Thymus (tissue), 14 donors: ENCODE measurements at places on chromosomes 4 and X.

- DNase-seq: no peak
Observed at GRCh38 chr4:172758586-172759340, 409.8 kb upstream of the GALNT7 start.

DNA sequence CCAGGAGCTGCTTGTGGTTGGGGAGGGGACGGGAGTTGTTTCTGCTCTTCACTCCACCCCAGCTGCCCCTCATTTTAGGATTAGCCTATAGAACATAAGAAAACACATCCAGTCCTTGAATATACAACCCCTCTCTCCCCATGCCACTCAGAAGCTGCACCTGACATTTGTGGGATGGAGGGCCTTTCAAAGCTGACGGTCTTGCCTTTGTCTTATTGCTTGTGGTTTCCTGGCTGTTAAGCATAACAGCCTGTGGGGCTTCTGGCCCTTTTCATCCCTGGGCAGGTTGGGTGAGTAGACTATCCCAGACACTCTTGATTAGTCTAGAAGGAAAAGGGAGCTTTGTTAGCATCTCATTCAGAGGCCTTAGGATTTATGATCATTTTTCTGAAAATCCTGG is 407.6 kb upstream of the BOD1L1 start:
- DNase-seq: peak; percentile 13

DNA sequence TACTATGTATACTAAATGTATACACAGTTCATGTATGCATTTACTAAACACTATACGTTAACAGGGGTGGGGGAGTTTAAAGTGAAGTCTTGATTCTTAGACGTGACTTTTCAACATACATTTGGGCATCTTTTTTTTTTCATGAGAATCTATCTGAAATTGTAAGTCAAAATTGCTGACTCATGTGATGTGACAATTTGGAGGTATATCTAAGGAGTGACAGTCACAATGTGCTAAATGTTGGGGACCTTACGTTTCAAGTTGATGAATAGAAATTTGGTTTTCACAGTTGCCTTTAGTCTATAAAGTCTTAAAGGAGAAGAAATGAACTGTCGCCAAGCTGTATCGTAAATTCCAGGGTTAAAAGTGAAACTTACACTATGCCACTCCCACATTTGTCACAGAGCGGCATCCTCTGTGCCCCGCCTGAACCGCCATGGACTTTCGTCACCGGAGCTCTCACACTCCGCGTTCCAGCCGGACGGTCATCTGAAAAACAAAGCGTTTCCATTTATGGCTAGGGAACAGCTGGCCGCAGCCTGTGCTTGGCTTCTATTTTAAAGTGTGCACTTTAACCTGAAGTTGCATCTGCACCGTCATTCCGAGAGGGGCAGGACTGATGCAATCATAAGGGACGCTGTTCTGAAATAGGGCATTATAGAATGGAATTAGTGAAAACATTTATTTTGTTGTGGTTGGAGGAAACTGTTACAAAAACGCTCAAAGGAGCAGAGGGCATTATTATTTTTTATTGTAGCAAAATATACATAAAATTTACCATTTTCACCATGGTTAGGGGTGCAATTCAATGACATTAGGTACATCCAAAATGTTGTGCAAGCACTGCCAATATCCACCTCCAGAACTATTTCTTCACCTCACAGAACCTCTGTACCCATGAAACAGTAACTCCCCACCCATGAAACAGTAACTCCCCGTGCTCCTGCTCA is 30.9 kb downstream of the PDLIM3 start:
- DNase-seq: no peak

- DNase-seq: no peak
Observed at GRCh38 chr4:43776371-43776770, 672.2 kb downstream of the KCTD8 start.

DNA sequence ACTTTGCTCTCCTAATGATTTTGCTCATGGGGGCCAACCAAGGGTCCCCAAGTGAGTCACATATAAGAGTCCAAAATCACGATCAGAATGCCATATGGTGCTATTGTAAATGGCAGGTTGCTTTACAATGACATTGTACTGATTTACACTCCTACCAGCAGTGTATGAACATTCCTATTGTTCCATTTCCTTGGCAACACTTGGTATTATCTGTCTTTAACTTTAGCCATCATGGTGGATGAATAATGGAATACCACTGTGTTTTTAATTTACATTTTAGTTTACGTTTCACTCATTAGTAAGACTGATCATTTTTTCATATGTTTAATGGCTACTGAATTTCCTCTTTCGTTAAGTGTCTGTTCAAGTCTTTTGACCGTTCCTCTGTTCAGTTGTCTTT is 96.5 kb downstream of the NYX start:
- DNase-seq: no peak

- DNase-seq: no peak
Observed at GRCh38 chr4:78862314-78862737, 76.9 kb downstream of the PAQR3 start.

DNA sequence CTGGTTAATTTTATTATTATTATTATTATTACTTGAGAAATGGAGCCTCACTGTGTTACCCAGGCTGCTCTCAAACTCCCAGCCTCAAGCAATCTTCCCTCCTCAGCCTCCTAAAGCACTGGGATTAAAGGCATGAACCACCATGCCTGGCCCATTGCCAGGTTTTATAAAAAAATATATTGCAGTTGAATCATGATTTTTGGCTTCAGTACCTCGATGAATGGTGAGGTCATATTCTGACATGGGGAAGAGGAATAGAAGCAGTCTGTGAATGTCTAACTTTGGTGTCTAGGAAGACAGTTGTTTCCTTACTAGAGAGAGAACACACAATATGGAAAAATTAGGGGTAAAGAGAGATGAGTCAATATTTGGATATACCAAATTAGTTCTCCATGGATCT is 32.0 kb downstream of the CCSER1 start:
- DNase-seq: no peak

GRCh38 chr4:139858436-139859205 is 193.0 kb downstream of the MGST2 start:
- no peak for DNase-seq

- DNase-seq: no peak
Observed at GRCh38 chr4:183416879-183417755, 27.3 kb upstream of the CDKN2AIP start.

GRCh38 chr4:143433231-143433630 is 80.3 kb upstream of the SMARCA5 start:
- no peak for DNase-seq

DNA sequence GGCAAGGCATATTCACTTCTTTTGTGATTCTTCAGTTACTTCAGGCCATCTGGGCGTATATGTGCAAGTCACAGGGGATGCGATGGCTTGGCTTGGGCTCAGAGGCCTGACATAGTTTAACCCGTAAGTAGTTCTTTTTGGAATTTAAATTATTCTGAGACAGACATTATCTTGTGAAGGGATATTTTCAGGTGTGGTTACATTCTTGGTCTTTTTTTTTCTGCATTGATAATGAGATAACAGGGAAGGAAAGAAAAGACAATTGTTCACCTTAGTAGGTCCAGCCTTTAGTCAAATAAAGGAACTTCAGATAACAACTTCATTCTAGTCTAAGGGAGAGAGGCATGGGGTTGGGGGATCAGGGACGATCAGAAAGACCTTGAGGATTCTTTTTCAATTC is 74.8 kb downstream of the TEX13C start:
- no peak for DNase-seq

- no peak for DNase-seq
Observed at GRCh38 chrX:38664285-38664684, 102.9 kb downstream of the TSPAN7 start.

DNA sequence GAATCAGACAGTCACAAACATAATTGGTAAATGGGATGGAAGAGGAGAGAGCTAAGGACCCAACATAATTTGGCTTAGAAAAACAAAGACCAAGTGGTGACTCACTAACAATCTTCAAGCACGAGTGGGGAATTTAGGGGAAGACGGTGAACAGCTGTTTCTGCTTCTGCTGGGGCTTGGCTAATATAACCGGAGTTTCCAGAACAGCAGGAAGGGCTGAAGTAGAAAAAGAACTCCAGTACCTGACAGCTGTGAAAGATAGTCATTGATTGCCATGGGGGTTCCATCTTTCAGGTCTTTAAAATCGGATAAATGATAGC is 290.9 kb upstream of the LDB2 start:
- no peak for DNase-seq

GRCh38 chr4:47309165-47309564 is 154.3 kb downstream of the COMMD8 start:
- no peak for DNase-seq

GRCh38 chrX:8138252-8138651 is 32.8 kb downstream of the VCX2 start:
- no peak for DNase-seq

- no peak for DNase-seq
Observed at GRCh38 chr4:100721490-100721889, 203.7 kb upstream of the EMCN start.

DNA sequence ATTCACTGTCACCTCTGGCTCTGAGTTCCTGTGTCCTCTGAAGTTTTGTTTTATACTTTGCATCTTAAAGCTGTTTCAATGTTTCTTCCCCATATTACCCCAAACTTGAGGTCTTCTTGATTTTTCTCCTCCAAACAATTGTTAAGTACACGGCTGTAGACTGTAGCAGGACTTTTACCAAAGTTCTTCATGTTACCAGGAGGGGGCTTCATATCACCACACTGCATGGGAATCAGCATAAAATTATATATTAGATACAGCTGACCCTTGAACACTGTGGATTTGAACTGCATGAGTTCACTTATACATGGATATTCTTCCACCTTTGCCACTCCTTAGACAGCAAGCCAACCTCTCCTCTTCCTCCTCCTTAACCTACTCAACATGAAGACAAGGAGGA is 56.6 kb downstream of the SPATA18 start:
- no peak for DNase-seq

DNA sequence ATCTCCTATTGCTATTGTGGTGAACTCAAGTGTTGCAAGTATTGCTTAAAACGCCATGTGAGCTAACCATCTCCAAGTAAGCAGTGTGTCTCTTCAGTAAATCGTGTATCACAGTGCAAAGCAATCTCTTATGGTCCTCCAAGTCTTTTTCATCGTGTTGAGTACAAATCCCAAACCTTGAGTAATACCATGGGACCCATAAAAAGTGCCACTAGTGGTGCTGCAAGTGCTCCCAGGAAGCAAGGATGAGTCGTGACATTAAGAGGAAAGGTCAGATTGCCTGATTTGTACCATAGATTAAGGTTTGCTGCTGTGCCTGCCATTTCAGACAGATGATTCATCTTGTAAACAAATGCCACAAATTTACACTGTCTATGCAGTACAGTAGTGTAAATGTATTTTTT is 66.9 kb upstream of the BMPR1B start:
- DNase-seq: no peak

DNA sequence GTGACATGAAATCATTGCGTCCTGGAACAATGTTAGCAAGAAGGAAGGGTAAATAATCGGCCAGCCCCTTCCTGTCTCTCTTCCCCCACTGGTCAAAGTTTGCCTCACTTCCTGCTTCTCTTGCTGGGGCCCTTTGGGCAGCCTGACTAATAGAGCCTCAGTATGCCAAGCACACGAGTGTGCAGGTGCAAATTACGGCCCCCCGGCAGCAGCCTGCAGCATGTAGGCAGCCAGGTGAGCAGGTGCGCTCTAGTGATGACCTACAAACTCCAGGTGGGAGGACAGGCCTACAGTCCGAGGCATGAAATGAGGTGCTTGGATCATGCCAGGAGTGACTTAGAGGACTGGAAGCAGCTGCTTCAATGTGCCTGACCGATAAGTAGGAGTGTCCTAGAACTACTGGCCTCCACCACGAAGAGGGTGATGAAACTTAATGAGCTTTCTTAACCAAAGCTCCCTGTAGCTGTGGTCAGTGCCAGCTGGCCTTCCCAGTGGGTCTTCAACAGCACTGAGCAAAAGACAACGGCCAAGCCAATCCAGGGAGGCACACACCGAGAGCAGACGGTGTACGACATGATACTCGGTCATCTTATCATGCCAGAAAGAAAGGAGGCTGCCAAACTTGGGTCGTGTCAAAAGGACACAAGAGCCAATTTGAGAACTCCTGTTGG is 26.1 kb upstream of the FAT1 start:
- DNase-seq: no peak

- no peak for DNase-seq
Observed at GRCh38 chr4:182089326-182089725, 153.9 kb upstream of the TENM3 start.

DNA sequence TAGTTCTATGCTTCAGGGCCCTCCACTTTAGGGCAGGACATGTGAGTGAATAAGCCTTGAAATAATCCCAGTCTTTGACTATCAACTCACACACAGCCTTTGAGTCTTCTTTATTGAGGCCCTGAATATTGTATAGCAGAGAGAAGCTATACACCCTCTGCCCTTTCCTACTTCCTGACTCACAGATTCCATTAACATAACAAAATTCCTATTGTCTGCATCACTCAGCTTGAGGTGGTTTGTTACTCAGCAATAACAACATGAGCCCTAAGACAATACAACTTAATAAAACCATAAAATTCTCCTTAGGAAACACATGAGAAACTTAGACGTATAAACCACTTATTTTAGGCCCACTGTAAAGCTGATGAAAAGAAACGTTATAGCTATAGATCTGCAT is 680.3 kb upstream of the DIAPH2 start:
- no peak for DNase-seq

- no peak for DNase-seq
Observed at GRCh38 chr4:157667836-157668235, 447.3 kb downstream of the GRIA2 start.

GRCh38 chrX:39759526-39760224 is 338.1 kb downstream of the BCOR start:
- DNase-seq: no peak

DNA sequence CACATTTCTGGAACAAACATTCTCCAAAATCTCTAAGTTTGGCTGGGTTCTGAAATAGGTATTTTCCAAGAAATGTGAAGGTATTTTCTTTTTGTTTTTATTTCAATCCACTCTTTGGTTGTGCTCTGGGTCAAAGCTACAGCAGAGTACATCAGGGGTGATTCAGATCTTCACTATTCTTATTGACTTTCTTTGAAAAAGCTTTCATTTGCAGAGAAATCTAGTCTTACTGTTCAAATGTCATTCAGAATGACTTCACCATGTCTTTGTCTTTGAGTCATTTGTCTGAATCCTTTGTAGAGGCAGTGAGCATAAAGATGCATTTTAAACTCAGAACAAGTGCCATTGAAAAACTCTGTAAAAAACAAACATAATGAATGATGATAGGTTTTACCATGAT is 547.2 kb upstream of the ADGRL3 start:
- DNase-seq: no peak

DNA sequence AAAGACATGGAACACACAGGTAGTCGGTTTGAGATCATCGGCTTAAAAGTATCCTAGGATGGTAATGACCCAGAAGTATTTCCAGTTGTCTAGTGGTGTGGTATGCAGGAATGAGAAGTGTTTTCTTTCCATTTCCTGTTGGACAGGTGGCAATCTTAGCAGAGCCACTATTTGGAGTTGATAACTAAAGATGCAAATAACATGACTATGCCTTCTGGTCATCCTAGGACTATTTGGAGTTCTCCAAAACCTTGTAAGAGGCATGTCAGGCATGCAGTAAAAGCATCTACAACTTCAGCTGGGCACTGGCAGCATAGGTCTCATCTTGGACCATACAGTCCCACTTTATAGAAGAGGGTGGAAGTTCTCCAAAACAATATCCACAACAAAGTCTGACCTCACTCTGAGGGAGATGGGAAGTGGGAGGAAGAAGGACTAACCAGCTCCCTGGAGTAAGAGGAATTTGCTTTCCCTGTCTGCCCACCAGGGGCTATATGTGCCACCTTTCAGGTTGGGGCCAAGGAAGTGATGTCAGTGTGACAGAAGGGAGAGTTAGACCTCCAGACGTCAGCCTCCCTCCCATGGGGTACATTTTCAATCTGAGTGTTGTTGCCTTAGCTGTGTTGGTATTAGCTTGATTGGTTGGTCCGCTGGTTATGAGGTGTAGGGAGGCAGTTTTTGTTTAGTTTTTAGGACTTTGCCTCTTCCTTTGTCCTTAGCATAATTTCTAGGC is 101.2 kb upstream of the MYOZ2 start:
- DNase-seq: no peak
